ENCODE measurements at places on chromosomes 7 and 10.

GRCh38 chr10:118738406-118738805 is 16.4 kb downstream of the CACUL1 start:
- no peak for DNase-seq

GRCh38 chr10:13700473-13701144 is 113.8 kb downstream of the PRPF18 start:
- no peak for DNase-seq

DNA sequence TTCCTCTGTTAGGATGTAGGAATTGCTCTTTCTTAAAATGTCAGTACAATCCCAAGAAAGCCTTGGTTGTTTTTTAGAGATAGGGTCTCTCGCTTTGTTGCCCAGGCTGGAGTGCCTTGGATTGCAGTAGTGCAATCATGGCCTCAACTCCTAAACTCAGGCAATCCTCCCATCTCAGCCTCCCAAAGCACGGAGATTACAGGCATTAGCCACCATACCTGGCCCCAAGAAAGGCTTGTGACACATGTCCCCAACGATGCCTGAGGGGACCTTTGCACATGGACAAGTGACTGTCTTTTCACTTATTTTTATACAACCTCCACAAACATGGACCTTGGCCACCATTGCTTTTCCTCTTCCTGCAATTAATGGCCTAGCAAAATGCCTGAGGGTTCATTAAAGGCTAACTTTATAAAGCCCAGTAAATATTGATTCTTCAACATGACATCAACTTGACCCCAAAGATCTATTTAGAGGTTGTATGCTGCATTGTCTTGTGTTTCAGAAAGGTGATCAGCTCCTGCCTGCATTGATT is 10.0 kb upstream of the SPOCK2 start:
- DNase-seq = no peak

DNA sequence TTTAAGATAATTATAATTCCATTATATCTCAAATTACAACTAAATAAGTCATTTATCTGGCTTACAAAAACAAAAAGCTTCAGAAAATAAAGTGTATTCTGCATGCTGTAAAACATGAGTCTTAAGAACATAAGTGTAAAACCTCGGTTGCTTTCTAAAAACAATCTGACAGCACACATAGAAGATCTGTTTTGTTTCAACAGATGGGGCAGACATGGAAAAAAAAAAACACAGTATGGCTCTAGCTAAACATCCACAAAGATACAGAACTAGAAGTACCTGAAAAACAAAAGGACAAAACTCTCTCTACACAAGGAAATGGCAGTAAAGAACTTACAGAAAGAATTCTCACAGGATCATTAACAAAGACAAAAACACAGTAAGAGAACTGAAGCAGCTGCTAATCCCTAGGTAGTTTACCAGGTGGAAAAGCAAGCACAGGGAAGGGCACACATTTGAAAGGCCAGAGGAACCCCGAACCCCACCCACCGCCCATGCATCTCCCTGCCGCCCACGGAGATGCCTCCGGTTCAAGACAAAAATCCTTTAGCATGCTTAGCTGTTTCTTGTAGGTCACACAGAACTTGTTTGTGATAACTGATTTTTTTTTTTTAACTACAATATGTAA is 42.5 kb downstream of the DLD start:
- DNase-seq = peak; percentile 50

- DNase-seq = no peak
Measured at GRCh38 chr7:80654887-80655340, 16.5 kb downstream of the CD36 start.

- no peak for DNase-seq
Measured at GRCh38 chr7:5596046-5596895, 172.6 kb upstream of the TNRC18 start.

DNA sequence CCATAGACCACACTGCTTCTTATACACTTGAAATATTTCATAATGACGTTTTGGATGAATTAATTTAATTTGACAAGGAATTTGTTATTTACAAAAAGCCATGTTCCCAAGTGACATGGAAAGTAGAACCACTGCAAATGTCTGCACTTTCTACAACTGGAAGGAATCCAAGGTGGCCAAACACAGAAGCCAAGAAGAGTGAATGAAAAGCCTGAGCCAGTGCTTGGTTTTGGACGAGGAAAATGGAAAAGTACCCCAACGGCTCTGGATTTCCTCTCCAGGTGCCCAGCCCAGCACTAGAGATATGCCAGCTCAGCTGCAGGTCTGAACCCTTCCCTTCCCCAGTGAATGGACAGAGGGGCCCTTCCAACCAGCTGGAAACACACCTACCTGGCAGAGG is 279.4 kb downstream of the TNS3 start:
- no peak for DNase-seq

DNA sequence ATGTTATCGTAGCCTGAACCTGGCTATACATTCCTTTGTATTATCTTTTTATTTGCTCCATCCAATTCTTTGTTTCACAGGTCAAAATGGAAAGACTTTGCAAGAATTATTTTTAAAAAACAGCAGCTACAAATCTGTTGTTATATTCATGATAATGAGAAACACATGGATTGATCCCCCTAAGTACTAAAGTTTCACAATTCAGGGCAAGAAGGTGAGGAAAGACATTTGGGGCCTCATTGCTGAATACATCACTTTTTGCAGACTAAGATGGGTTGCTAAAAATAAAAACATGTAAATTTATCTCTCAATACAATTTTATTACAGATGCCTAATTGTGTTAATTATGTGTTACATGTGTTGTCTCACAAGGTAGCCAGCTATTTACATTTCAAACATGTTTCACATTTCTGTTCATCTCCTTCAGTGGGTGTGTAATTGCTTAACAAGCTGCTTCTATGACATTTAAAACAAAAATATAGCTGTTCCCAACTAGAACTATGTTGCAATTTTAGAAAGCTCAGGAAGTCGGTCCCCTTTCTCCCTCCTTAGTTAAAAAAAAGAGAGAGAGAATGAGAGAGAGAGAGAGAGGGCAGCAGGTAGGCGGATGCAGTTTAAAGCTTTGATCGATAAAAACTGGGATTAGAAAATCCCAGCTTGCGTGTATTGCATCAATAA is 606.3 kb upstream of the FZD8 start:
- DNase-seq = no peak

- DNase-seq = no peak
Measured at GRCh38 chr7:41003977-41004376, 698.9 kb downstream of the INHBA start.

DNA sequence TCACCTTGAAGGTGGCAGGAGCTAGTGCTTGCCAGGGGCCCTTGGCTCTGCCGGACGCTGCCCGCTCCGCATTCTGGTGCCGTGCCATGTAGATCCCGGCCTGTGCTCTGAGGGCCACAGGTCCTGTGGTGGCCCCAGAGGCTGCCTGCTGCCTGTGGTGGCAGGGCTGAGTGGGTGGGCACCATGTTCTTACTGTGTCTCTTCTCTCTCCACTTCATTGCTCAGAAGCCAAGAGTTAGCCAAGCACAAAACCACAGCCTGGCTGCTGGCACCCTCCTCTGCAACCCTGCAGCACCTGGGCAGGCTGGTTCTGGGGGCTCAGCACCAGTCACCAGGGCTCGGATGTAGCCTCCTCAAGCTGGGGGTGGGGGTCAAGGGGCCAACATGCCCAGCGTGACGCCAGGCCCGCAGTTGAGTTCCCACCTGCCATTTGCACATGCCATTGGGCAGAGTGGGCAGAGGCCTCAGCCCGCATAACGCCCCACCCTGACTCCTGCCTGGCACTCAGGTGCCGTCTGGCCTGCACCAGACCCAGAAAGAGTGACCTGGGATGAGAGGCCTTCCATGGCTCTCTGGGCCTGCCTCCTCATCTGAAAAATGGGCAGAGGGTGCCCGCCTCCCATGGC is 16.3 kb downstream of the ZMIZ1 start:
- DNase-seq = no peak

DNA sequence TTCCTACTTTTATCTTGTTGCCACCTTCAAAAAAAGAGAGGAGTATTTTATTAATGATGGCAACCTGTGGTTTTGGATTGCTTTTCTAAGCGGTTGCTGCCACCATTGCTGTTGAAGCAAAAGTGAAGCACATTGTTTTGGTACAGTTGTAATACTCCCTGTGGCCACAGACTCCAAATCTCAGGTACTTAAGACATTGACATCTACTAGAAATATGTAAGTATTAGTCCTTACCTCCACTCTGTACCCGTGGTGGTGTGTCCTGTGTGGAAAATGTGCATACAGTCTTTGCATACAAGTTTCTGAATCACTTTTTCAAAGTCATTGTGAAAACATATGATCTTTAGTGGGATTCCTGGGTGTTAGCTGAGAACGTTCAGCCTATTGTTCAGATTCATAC is 85.7 kb downstream of the ANLN start:
- no peak for DNase-seq

DNA sequence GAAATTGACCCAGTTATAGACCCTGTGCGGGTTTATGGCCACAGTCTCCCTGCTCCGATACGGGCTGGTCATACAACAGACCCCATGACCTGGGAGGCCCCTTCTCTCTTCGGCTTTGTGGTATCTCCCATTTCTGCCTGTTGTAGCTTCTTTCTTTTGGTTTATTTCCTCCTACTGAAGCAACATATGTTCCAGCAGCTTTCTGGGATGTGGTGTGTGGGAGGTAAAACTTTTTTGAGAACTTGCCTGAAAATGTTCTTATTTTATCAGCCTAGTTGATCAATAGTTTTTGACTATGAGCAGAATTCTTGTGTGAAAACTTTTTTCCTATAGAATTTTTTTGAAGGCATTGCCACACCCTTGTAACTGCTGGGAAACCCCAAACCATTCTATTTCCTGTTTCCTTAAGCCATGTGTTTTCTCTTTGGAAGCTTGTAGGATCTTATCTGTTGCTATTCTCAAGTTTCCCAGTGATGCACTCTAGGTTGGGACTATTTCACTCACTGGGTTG is 80.0 kb downstream of the DAGLB start:
- no peak for DNase-seq

- DNase-seq = peak; percentile 70
Measured at GRCh38 chr7:154409703-154410311, 357.6 kb downstream of the DPP6 start.

DNA sequence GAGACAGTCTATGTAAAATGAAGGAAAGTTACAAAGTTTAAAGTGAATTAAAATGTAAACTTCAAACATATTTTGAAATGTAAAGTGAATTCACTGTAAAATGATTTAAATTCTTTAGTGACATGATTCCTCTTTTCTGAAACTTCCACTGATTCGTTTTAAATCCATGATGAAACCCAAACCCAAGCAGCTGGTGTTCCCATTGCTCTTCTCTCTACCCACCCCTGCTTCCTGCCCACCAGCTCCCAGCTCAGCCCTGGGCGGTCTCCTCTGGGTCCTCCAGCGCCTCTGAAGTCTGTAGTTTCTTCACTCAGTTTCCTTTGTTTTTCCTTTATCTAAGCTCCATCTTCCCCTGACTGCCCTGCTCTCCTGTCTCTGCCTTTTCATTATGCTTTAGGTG is 175.9 kb downstream of the SNX10 start:
- DNase-seq = no peak

GRCh38 chr7:113084496-113085172 is 2.0 kb downstream of the GPR85 start:
- DNase-seq = no peak

- no peak for DNase-seq
Measured at GRCh38 chr7:157482517-157483087, 145.8 kb downstream of the DNAJB6 start.

- no peak for DNase-seq
Measured at GRCh38 chr10:79327090-79327457, 20.2 kb upstream of the PPIF start.

DNA sequence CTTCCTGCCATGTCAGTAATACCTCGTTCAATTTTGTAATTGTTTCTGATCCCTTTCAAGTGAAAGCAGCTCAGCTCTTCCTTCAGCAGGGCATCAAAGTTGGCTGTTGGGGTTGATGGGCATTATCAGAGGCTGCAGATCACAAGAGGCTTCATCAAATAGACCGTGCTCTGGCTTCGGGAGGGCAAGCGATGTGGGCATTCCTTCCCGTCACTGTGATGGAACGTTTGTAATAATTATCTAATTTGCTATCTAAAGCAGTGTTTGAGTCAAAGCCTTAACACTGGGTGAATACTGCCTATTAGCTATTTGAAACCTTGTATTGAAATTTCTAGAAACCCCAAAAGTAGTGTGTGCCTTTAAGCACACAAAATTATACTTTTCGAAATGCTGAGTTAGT is 170.1 kb downstream of the OTUD1 start:
- DNase-seq = no peak

GRCh38 chr10:17730667-17731066 is 21.3 kb upstream of the TMEM236 start:
- DNase-seq = no peak

GRCh38 chr10:62057850-62058249 is 156.4 kb downstream of the ARID5B start:
- no peak for DNase-seq

- no peak for DNase-seq
Measured at GRCh38 chr10:55223352-55223751, 422.3 kb upstream of the PCDH15 start.

- DNase-seq = no peak
Measured at GRCh38 chr7:31363051-31363450, 22.5 kb upstream of the NEUROD6 start.

DNA sequence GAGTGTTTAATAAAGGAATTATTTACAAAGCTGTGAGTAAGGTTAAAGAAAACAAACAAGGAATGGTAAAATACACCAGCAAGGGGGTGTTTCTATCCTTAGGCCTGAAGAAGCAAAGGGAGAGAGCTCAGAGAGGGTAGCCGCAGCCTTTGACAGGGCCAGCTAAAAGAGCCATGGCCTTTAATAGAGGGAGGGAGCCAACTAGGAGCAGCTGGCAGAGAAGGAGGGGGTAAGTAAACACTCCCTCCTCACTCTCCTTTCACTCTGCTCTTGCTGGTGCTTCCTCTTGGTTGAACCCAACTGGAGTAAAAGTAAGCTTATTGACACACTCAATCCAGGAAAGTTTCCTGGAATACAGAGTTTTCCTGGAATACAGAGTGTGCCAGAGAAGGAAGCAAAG is 87.5 kb downstream of the CH25H start:
- no peak for DNase-seq

DNA sequence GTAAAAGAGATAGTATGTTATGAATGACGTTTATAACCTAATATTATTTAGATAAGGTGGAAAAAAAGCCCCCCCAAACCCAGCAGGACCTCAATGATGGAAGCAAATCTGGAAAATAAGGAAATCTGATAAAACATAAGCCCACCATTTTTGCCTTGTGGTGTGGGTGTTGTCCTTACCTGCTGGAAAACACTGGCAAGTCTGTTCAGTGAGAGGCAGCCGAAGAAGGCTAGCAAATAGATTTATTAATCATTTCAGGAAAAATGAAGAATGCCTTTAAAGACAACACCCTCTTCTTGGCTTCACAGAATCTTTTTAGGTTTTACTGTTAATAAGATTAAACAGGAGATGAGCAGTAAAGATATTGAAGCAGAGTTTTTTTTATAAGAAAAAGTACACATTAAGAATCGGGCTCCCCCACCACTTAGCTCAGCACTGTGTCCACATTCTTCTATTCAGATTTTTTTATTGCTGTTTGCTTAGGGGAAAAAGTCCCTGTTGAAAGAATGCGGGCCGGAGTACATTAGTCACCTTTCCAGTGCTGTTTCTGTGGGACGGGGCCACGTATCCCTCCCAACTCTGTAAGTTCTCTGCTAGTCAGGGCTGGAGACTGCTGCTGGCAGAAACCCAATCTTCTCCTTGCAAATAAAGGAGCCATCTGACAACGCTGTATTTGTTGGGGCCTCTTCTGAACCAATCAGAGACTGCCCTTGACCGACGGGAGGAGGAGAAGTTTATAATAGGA is 104.1 kb downstream of the EVX1 start:
- peak; percentile 25 for DNase-seq
